ENCODE measurements at places on chromosomes 4 and X.
A peak's percentile ranks its signal among the peaks of the same experiment; 100 is the strongest.

- no peak for DNase-seq
Measured at GRCh38 chr4:3688018-3688998, 77.9 kb upstream of the ADRA2C start.

DNA sequence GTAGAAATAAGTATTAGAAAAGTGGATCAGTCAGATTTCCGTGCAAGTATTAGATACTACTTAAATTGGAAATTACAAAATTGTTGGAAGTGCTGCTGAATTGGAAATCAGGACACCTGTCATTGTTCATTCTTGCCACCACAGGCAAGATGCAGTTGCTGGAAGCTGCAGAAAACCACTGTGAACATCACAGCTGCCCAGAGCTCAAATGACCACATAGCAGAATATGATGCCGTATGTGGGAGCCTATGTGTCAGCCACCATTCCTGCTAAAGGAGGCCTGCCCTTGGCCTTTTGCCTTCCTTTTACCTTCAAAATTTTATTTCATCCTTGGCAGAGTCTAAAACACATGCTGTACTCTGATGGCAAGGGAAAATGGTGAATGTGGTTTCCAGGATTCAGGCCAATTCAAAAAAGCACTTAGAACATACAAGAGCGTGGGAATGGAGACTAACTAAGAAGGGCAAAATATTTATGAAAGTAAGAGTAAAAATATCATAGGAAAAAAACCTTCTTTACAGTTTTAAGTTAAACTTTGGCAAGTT lies 1005.5 kb upstream of the GRID2 start:
- DNase-seq: no peak

DNA sequence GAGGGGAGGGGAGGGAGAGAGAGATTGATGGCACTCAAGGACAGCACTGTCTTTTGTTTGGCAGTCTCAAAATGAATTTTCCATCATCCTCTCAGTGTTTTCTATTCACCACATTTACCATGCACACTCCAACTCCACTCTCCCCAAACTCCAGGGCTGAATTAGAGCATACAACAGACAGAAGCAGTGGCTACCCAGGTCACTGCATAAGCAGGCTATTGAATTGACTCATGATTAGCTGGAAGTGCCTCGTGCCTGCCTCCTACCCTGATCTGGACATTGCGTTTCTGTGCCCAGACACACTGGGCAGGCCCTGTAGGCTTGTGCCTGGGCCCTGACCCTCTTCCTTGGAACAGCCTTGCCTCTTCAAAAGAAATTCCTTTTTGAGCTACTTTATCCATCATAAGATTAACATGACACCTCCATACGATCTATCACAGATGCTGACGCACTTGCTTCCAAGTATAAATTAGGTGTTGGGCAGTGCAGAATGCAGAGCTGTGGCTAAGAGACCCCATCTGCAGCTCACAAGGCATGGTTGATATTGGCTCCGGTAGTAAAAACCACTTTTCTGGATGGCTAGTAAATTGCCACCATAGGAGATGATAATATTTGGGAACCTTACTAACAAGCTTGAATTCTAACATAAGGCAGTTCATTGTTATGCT lies 752.9 kb downstream of the RPA4 start:
- DNase-seq: no peak

GRCh38 chrX:68695206-68695845 lies 47.9 kb downstream of the STARD8 start:
- no peak for DNase-seq

GRCh38 chr4:152342293-152342692 lies 193.6 kb downstream of the FBXW7 start:
- peak; percentile 60 for DNase-seq

GRCh38 chrX:716136-716535 lies 85.5 kb downstream of the SHOX start:
- no peak for DNase-seq

DNA sequence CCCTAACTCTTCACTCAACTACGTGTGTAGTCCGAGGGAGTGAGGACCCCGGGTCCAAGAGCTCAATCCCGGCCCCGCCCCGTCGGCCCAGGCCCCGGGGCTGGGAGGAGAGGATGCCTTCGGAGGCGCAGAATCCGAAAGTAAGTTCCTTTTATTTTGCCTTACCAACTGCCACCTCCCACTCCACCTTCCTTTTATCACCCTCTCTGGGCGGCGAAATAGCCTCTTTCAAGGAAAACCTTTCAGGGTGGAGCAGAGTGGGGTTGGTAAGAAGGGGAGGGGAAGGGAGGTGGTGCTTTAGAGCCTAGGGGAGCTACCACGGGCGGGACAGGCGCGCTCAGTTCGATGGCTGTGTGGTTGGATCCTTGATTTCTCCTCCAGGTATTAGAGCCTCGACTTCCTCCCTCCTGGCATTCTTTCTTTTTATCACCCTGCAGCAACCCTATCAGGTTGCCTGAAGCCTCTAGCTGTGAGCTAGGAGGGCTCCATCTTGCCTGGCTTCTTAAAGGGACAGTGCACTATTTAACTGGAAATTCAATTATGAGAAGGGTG lies 191.2 kb downstream of the RRAGB start:
- DNase-seq: peak; percentile 5

DNA sequence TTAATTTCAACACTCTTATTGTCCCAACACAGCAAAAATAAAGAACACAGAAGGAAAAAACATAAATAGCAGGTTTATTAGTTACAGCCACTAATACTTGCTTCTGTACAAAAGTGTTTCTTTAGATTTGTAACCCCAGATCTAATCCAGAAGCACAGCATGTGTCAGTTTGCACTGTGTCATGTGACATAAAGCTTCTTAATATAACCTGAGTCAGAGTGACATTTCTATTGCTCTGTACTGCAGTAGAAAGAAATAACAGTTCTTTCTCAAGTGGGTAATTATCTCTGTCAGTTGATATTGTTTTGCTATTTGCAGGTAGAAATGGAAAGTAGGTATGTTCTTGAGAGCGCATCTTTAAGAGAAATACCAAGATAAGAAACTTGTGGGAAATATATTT lies 422.5 kb downstream of the ZIC3 start:
- DNase-seq: no peak

DNA sequence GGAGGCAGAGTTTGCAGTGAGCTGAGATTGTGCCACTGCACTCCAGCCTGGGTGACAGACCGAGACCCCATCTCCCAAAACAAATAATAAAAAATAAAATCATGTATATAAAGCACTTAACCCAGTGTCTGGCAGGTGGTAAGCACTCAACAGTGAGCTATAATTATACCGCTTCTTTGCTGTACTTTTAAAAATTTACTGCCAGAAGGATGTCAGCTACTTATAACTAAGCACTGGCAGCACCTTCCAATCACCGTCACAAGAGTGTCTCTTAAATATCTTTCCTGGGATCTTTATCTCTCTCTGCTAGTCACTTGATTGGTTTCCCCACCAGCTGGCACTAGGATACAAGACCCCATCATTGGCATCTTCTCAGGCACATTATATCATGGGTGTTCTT lies 53.9 kb upstream of the DAPP1 start:
- DNase-seq: no peak

- no peak for DNase-seq
Measured at GRCh38 chr4:182140547-182140946, 102.7 kb upstream of the TENM3 start.

DNA sequence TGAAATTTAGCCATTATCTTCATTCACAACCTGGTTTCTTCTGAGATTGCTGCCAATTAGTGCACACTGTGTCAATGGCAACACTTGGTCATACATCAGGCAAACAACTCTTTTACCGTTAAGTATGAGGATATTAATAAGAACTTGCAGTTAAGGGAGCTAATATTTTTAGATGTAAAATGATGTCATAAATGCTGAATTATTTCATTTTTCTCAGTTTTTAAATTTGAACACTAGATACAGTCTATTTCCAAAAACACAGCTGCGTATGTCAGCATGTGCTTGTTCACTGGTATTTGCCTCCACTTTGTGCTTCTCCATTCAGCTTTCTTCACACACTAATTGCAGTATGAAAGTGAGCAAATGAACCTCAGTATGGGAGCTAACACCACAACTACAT lies 1.6 kb downstream of the KLHL13 start:
- no peak for DNase-seq

- no peak for DNase-seq
Measured at GRCh38 chr4:186097386-186097785, 7.1 kb upstream of the FAM149A start.

DNA sequence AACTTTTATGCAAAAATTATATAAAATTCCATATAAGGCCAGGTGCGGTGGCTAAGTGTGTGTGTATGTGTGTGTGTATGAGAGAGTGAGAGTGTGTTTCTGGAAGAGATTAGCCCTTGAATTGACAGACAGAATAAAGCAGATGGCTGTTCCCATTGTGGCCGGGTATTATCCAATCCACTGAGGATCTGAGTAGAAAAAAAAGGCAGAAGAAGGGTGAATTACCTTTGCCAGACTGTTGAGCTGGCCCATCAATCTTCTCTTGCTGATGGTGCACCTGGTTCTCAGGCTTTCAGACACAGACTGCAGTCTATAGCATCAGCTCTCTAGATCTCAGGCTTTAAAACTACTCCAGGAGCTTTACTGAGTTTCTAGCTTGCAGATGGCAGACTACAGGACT lies 92.2 kb upstream of the SLIT2 start:
- DNase-seq: no peak

DNA sequence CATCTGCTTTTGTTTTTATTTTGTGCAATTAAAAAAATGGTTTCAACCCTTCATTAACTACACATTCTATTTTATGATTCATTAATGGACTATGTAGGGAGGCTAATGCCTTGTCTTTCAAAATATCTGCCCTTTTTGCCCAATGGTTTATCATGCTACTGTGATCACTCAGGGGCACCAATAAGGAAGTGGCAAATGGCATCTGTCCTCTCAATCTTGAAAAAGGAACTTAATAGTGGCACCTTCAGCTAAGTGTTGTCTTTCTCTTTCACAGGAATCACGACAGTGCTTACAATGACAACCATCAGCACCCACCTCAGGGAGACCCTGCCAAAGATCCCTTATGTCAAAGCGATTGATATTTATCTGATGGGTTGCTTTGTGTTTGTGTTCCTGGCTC lies 57.1 kb downstream of the COMMD8 start:
- DNase-seq: no peak

GRCh38 chr4:61461956-61462355 lies 261.8 kb downstream of the ADGRL3 start:
- no peak for DNase-seq

DNA sequence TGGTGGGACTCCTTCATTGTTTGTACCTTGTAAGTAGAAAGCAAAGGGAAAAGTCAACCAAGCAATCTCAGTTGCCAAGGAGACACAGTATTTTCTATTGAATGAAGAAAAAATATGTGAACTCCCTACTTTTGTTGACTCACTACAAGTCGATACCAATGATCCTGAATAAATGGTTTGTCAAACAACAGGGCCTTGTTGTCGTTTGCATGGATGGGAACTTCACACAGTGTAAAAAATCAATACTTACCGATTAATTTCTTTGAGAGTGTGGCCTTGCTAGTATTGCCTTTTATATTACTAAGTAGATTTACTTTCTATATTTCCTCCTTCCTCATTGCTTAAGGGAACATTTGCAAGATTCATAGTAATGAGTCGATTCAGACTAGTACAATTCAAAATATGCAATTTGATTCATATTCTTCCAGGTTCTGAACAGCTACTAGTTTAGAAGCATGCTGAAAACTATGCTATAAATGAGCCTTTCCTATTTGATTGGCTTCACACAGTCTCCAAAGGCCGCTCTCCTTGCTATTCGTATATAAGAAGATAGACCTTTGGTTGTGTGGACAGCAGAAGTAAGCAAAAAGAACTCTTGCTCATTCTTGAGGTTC lies 108.0 kb downstream of the ZNF330 start:
- DNase-seq: peak; percentile 31

- peak; percentile 28 for DNase-seq
Measured at GRCh38 chr4:43325220-43325967, 432.9 kb downstream of the GRXCR1 start.

DNA sequence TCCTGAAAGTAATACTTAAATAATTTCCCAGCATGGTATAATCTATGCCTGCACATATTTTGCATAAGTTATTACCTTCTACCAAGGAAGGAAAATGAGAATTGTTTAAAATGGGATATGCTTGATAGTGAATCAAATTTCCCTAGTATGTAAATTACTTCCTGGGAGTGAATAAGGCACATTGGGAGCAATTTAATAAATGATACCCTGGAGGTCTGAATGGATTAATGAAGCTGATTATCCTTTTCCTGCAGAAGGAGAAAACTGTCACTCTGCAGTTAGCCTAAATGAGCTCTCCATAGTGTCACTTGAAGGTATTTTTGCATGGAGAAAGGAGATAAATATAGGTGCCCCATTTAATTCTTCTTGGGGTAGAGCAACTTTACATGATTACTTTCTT lies 2212.0 kb downstream of the PCDH7 start:
- no peak for DNase-seq

- peak; percentile 44 for DNase-seq
Measured at GRCh38 chr4:132642016-132642817, 506.9 kb upstream of the PCDH10 start.

GRCh38 chr4:189092581-189092980 lies 848.1 kb upstream of the FRG1 start:
- peak; percentile 39 for DNase-seq

GRCh38 chrX:115344885-115345614 lies 55.5 kb downstream of the LUZP4 start:
- peak; percentile 97 for DNase-seq

- DNase-seq: no peak
Measured at GRCh38 chrX:120668357-120668756, 38.5 kb upstream of the C1GALT1C1 start.

GRCh38 chr4:25233194-25233593 lies 639 bp upstream of the PI4K2B start:
- no peak for DNase-seq

GRCh38 chr4:152937336-152938236 lies 1.5 kb downstream of the FHDC1 start:
- DNase-seq: peak; percentile 47

GRCh38 chrX:148960060-148960459 lies 459.6 kb downstream of the AFF2 start:
- no peak for DNase-seq

DNA sequence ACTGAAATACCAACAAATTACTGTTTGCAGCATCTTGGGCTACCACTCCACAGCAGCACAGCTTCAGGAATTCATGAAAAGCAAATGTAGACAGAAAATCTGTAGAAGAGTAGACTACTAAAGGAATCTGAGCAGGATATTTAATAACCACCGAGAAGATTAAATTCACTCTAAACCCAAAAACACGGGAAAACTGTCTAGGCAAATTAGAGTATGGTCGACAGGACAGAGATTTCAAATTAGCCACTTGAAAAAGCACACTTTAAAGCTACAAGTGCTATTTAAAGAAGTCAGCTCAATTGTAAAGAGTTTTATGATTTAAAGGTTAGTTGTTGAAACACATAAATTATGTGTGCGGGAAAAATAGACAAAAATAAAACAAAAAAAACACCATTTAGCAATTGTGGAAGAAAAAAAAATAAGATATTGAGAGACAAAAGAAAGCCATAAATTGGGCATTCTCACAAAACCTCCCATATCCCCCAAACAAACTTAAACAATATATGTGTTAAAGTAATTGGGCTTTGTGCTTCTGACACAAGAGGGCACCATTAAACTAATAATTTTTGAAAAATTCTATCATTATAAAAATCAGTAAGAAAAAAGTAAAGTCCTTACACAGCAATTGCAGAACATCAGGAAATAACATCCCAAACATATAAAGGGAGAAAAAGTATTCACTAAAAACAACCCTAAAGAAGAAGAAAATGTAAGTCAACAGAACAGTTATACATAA lies 880.8 kb downstream of the TECRL start:
- no peak for DNase-seq

GRCh38 chrX:24528605-24529004 lies 63.5 kb downstream of the PDK3 start:
- no peak for DNase-seq

Measured in iris pigment epithelial cell (primary cell).